A673 (cell line): ENCODE measurements at places on chromosomes 3 and 15.

DNA sequence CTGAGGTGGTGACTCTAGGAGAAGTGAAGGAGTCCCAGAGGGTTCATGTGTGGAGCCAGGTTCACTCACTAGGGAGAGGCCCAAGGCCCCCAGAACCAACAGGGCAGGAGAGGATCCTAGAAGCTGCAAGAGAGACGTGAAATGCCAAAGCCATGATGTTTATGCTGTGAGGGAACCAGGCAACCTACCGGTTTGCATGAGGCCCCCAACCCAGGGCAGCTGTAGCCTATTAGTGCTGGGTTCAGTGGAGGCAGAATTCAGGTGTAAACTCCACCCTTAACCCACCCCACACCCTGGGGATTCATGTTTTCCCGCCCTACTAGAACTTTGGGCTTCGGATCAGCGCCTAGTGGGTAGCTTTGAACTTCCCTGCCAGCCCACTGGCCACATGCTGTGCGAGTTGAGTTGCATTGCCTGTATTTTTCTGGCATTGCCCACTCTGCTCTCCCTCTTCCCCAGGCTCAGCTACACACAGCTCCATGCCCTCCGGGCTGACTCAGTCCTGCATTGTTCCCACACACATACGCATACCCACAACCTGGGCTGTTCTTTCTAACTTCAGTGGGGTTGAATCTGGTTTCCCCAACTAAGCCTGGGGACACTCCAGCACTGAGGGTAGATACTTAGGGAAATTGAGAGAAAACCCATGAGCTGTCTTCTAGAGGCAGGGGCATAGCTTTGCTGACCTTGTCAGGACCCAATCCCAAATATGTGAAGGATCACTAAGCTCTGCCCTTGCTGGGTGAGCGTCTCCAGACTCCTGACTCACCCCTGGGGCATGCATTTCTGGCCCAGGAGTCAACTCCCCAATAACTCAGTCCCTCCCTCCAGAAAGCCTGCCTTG is 2.0 kb upstream of the ZBTB47 start:
- DNase-seq, result no peak

DNA sequence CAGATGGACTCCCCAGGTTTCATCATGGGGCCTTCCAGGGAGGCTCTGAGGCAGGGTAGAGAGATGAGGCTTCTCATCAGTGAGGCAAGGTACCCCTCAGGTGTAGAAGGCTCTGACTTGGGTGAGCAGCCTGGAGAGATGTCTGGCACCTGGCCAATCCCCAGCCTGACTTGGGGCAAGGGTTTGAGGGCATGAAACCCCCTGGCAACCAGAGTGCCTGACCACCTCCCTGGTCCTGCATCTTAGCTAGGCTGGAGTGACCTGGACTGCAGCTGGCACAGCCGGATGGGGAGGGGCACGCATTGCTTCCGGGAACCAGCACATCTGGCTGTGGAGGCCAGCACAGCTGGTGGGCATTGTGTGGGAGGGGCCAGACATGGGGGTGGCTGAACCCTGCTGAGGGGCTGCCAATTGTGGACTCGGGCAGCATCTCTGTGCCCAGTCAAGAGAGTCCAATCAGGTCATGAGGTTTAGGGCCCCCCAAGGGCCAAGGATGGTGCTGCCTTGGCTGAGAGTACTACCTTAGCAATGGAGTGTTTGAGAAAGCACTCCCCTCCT is 1.9 kb downstream of the ZBTB47 start:
- DNase-seq, result no peak

- no peak for DNase-seq
These were observed 19.1 kb upstream of the SCAANT1 start for GRCh38 chr3:63931290-63931689.

GRCh38 chr15:59327942-59328341 is 44.7 kb downstream of the MYO1E start:
- DNase-seq, result no peak

DNA sequence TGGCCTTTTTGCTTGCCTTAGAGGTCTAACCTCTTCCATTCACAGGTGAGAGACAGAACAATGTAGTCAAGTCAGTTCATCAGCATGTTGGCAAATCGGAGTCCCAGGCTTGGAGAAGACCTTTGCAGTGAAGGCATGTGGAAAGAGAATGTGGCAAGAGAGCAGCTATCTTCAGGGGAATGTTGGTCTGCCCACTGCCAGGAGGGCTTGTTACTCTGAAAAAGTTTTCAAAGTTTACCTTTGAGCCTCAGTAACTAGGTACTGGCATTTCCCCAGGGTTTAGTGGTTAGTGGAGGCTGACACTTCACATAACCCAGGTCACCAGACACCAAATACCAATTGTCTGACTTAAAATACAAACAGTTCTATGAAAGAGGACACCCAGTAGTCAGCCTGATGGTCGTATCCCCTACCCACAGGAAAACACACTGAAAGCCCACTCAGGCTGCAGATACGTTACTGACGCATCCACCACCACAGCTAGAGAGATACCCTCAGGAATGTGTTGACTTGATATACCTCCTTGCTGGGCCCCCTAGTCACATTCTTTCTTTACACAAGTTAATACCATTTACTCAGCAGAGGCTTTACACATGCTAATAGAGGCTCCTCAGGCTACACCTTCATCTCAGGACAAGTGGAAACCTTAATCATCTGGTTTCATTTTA is 9.7 kb upstream of the ARID3B start:
- no peak for DNase-seq

GRCh38 chr3:172138792-172139507 is 99.6 kb downstream of the FNDC3B start:
- peak; percentile 63 for DNase-seq

- DNase-seq, result no peak
These were observed 7.8 kb upstream of the CAMP start for GRCh38 chr3:48215466-48215865.

DNA sequence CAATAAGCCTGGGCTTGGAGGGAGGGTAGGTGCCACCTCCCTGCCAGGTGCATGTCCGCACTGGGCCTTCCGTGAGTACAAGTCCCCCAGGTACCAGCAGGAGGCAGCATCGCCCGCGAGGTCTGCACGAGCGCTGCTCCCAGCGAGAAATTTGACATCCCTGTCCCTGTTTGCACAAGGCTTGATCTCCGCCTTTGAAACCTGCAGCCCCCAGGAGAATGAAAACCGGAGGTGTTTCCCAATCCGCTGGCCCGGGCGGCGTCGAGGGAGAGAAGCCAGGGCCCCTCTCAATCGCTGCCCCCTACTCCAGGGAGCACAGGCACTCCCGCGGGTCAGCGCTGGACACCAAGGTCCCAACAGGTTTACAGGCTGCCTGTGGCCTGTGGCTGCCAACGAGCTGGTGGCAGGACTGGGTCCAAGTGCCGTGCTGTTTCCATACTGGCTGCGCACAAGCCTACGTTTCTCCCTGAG is 961 bp downstream of the HAPLN3 start:
- DNase-seq, result peak; percentile 61
